ENCODE measurements at places on chromosomes 4 and X.

GRCh38 chrX:97685753-97686152 is 802.0 kb downstream of the RPA4 start:
- no peak for DNase-seq

GRCh38 chrX:152165033-152165743 is 26.8 kb upstream of the MAGEA10 start:
- no peak for DNase-seq

GRCh38 chrX:295136-295535 is 14.0 kb downstream of the PLCXD1 start:
- no peak for DNase-seq

- DNase-seq = no peak
Measured at GRCh38 chr4:8465615-8466611, 25.3 kb downstream of the TRMT44 start.

GRCh38 chr4:151688003-151688784 is 72.6 kb downstream of the GATB start:
- no peak for DNase-seq

- DNase-seq = no peak
Measured at GRCh38 chrX:72262077-72262476, 15.0 kb downstream of the RPS4X start.

- DNase-seq = no peak
Measured at GRCh38 chr4:86522349-86522748, 71.8 kb upstream of the PTPN13 start.

GRCh38 chrX:42496239-42496638 is 281.7 kb downstream of the PPP1R2C start:
- DNase-seq = no peak
